Type B pancreatic cell (in vitro differentiated cells): ENCODE measurements at places on chromosomes 3 and 15. TPM values are rescaled to one million over a fixed set of nuclear protein-coding genes. Genes with fewer than 3 reads are reported as not detected.

- H3K4me3 ChIP-seq: peak overlapping the region; percentile 85
- H3K36me3 ChIP-seq: no peaks in the 10 kb centered on the region
- DNase-seq: no peak
- peaks cover 16% of the 10 kb centered on the region for H3K4me1 ChIP-seq
Observed at GRCh38 chr3:69738859-69739203, 433 bp upstream of the MITF start.

DGKG gene
- 1.5 and 11.6 TPM in 2 replicates for total RNA-seq

- H3K4me3 ChIP-seq: no peak overlapping the region
- H3K36me3 ChIP-seq: no peaks in the 10 kb centered on the region
- no peaks in the 10 kb centered on the region for H3K27me3 ChIP-seq
- DNase-seq: no peak
- H3K27ac ChIP-seq: peak overlapping the region; percentile 74
Observed at GRCh38 chr3:86923071-86923491, 67.9 kb downstream of the VGLL3 start.

- peaks cover 7% of the 10 kb centered on the region for H3K36me3 ChIP-seq
- H3K4me3 ChIP-seq: no peak overlapping the region
- no peak overlapping the region for H3K27ac ChIP-seq
Observed at GRCh38 chr15:56180851-56181250, 62.8 kb downstream of the RFX7 start.

- H3K4me3 ChIP-seq: no peak overlapping the region
- H3K36me3 ChIP-seq: no peaks in the 10 kb centered on the region
- DNase-seq: no peak
- no peaks in the 10 kb centered on the region for H3K4me1 ChIP-seq
- H3K27ac ChIP-seq: no peak overlapping the region
Observed at GRCh38 chr15:61398310-61398709, 169.2 kb upstream of the RORA start.

- H3K4me3 ChIP-seq: no peak overlapping the region
- peaks cover 19% of the 10 kb centered on the region for H3K4me1 ChIP-seq
- H3K27me3 ChIP-seq: no peaks in the 10 kb centered on the region
Observed at GRCh38 chr3:138726946-138727730, 107.6 kb downstream of the PIK3CB start.

- peak overlapping the region; percentile 19 for H3K27ac ChIP-seq
- H3K4me1 ChIP-seq: peaks cover 19% of the 10 kb centered on the region
- H3K4me3 ChIP-seq: no peak overlapping the region
- no peaks in the 10 kb centered on the region for H3K36me3 ChIP-seq
Observed at GRCh38 chr15:71448688-71449114, 333.4 kb downstream of the THSD4 start.

GRCh38 chr3:153463895-153464294, 301.9 kb downstream of the RAP2B start:
- no peak for DNase-seq
- H3K4me3 ChIP-seq: no peak overlapping the region
- H3K36me3 ChIP-seq: no peaks in the 10 kb centered on the region
- no peak overlapping the region for H3K27ac ChIP-seq
- no peaks in the 10 kb centered on the region for H3K27me3 ChIP-seq

SEC22A gene
- total RNA-seq: 15.6 and 21.5 TPM in 2 replicates

DNA sequence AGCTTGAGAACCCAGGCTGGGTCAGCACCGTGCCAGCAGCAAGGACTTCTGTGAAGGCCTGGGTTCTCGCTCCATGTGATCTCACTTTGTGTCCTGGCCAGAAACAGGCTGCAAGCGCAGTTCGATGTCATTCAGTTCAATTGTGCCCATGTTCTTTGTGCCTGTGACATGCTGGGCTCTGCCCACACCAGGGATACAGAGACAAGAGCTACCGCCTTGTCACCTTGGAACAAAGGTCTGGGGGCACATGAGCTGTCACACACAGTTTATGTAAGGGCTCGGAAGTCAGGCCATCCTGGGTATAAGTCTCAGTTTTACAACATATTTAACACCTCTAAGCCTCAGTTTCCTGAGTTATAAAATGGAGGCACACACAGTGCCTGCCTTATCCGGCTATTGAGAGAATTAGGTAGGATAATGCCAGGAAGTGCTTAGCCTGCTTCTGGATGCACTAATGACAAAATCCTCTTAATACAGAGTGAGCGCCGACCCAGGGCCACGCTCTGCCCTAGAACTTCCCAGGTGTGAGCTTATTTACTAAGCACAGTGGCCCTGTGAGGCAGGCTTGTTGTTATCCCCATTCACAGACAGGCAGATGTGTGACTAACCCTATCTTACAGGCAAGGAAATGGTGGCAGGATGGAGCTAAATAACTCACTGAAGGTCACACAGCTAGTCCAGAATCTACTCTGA, 50.4 kb upstream of the LIMD1 start:
- DNase-seq: no peak
- H3K36me3 ChIP-seq: peaks cover 14% of the 10 kb centered on the region
- no peaks in the 10 kb centered on the region for H3K27me3 ChIP-seq
- H3K4me3 ChIP-seq: no peak overlapping the region
- peaks cover 13% of the 10 kb centered on the region for H3K4me1 ChIP-seq
- no peak overlapping the region for H3K27ac ChIP-seq

GHRL gene
- total RNA-seq: 14.3 and 29.6 TPM in 2 replicates

- no peak for DNase-seq
- peaks cover 6% of the 10 kb centered on the region for H3K36me3 ChIP-seq
- no peak overlapping the region for H3K4me3 ChIP-seq
- H3K27me3 ChIP-seq: peaks cover 29% of the 10 kb centered on the region
- no peak overlapping the region for H3K27ac ChIP-seq
- H3K4me1 ChIP-seq: peaks cover 12% of the 10 kb centered on the region
Observed at GRCh38 chr3:161108840-161109239, 3.7 kb upstream of the B3GALNT1 start.

TMCO5A gene
- total RNA-seq: not detected in 2 replicates

DNA sequence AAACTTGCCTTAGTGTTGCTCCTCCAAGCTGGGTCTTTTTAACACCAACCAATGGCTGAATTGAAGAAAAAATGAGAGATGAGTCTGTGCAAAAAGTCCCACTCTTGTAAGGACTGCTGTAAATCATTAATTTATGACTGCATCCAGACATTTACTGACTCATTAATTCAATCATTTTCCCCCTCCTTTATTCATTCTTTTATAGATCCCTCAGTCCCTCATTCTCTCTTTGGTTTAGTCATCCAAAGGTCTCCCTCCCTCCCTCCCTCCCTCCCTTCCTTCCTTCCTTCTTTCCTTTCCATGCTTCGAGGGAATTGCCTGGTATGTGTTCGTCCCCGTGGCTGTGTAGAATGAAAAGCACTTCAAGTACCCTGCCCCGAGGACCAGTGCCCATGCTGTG, 35.3 kb upstream of the MRPS22 start:
- no peaks in the 10 kb centered on the region for H3K36me3 ChIP-seq
- H3K4me3 ChIP-seq: no peak overlapping the region
- H3K27me3 ChIP-seq: peaks cover 6% of the 10 kb centered on the region
- H3K27ac ChIP-seq: no peak overlapping the region
- DNase-seq: no peak
- peaks cover 24% of the 10 kb centered on the region for H3K4me1 ChIP-seq

SCG5 gene
- 93.1 and 127 TPM in 2 replicates for total RNA-seq
